NCI-H524 treated with DMSO at 0.1 percent for 48 hours (cell line): ENCODE measurements at places on chromosomes 12 and 14.

DNA sequence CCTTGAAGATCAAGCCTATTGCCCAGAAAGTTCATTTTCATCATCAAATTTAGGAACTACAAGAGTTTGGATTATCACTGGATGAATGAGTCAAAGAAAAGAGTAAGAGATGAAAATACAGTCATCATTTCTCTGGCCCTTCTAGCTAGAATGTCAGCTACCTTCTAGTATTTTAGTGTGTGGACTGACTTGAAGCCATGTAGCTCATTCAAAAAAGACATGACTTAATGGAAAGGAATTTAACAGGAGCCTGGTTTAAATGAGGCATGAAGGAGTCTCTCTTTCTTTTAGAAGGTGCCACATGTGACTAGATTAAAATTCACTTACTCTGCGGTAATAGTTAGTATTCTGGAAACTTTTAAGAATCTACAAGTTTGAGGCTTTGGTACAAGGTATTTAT is 7.1 kb downstream of the PTHLH start:
- no peak for DNase-seq

- DNase-seq, result no peak
Measured at GRCh38 chr12:43912859-43913258, 77.0 kb downstream of the TMEM117 start.

GRCh38 chr12:75477137-75477536 is 3.4 kb upstream of the GLIPR1 start:
- no peak for DNase-seq

DNA sequence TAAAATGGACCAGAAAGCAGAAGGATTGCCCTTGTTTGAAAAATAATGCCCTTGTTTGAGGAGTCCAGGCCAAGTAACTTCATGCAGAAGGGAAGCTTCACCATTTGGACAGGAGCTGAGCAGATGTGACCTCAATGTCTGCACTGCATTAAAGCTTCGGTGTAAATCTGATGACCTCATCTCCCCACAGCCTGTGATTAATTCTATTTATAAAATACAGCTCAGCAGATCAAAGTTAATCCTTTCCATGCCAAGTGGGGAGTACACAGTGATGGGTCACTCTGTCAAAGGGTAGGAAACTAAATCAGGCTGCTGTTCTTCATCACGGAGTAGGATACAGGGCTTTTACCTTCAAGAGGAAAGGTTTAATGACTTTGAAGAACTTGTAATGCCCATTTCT is 533.7 kb downstream of the RPS29 start:
- DNase-seq, result no peak

DNA sequence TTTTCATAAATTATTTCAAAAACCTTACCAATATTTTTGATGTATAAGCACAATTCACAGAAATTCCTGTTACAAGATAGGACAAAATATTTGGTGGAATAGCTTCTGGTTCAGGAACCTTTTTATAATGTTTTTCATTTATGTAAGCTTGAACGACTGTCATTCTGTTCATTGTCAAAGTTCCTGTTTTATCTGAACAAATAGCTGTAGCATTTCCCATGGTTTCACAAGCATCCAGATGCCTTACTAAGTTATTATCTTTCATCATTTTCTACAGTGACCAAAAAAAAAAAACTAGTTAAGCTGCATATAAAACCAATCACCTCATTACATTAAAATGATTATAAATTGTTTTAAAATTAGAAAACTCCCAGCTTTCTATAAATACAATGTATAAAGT is 87.1 kb downstream of the ATP2B1 start:
- DNase-seq, result no peak

DNA sequence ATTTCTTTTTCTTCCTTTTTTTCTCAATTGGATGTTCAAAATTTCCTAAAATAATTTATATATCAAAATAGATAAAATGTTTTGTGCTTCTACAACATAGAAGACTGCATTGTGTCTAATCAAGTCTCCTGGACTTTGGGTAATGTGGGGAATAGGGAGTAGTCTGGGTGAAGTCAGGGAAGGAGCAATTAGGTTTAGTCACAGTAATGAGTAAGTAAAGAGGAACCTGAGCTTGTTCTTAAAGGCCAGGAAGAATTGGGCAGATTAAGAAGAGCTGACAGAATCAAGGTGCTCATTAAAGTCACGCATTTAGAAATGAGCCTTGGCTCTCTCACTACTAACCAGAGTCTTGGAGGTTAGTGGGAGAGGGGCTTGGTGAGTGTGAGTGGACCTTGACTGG is 233.3 kb upstream of the SSTR1 start:
- DNase-seq, result no peak

GRCh38 chr12:56521209-56521589 is 421 bp upstream of the RBMS2 start:
- DNase-seq, result no peak

DNA sequence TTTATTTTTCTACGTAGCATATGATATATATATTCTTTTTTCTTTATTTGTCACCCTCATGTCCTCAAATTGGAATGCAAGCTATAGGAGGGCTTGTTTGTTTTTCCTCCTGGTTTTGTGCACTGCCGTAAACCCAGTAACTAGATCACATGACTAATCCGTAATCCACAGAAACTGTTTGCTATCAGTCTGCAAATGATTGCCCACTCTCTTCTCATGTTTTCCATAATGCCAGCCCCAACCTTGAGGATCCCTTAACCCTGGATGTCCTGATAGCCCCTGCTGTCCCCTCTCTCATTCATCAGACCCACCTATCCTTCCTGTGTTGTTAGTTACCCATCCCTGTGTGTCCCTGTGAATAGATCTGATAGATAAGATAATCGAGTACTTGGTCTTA is 94.0 kb downstream of the TSPAN9 start:
- no peak for DNase-seq

GRCh38 chr12:113373969-113374368 is 15.6 kb downstream of the PLBD2 start:
- no peak for DNase-seq

GRCh38 chr14:79411403-79412174 is 799.7 kb downstream of the DIO2 start:
- no peak for DNase-seq

- no peak for DNase-seq
Measured at GRCh38 chr12:64706857-64707256, 52.3 kb downstream of the GNS start.

DNA sequence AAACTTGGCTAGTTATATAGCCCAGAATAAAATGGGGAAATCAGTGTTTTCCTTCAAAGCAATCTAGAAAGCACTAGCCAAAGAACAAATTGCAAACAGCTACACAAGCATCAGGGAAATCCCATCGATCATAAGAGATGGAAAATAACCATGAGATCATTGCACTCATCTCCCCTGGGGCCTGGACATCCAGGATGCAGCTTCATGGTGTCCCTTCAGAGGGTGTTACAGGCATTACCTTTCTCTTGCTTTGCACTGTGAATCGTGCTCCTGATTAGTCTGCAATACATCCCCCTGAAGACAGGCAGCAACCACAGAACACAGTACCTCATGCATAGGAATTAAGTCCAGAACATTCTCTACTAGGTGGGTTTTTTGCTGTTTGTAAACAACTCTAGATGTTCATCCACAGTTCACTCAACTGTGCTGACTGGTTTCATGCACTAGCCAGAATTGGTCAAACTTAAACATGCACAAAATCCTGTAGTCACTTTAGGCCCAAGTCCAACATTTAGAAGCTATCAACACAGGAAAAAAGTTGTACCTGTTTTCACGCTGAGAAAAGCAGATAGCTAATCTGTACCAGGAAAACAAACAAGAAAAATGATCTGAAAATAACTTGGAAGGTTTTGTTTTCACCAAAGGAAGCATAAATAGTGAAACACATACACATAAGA is 120.1 kb downstream of the ZFP36L1 start:
- DNase-seq, result no peak

DNA sequence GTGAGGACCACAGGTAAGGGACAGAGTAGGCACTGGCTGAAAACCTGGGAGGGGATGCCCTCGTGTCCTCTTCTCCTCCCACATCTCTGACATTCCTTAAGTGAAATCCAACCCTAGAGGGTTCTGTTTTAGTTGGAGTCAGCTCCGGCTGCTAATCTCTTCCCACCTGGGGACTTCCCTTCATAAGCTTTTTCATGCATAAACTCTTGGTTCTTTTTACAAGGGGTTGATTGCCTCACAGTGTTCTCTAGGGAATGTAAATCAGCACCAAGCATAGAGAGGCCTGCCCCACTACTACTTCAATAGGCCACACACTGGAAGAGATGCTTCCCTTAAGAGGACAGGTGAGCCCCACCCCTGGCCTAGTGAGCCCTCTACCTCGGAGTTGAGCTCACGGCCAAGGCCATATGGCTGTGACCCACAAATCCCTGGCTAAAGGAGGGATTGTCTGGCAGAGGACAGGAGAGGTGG is 3.2 kb upstream of the SYNDIG1L start:
- DNase-seq, result no peak

DNA sequence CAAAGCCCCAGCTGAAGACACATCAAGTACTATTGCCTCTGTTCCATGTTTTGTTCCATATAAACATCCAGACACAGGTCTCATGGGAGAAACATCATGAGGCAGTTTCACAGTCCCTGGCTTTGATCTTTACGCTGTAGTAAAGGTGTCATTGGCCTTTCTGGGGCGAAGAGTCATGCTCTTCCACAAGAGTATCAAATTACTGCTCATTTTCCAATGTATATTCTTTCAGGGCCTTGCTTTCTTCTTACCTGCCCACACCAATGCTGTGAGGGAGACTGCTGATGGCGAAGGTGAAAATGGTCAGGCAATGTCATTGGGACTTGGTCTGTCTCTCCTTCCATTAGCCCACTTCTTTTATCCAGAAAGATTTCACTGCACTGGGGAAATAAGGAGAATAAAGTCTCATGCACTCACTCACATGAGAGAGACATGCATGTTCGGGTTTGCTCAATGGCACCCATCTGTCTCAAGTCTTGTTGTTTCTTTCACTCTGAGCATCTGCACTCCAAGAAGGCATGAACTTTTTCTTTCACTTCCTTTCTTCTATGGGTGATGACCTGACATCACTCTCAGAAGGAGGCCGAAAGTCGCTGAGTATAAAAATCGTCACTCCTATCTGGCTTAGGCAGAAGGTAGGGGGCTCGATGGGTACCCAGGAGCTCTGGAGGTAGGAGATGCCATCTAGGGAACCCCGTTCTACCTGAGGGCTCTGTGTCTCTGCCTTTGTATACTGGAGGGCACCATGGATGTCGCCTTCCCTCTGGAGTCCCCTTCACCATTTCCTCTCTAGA is 1.3 kb upstream of the JDP2 start:
- DNase-seq, result no peak

DNA sequence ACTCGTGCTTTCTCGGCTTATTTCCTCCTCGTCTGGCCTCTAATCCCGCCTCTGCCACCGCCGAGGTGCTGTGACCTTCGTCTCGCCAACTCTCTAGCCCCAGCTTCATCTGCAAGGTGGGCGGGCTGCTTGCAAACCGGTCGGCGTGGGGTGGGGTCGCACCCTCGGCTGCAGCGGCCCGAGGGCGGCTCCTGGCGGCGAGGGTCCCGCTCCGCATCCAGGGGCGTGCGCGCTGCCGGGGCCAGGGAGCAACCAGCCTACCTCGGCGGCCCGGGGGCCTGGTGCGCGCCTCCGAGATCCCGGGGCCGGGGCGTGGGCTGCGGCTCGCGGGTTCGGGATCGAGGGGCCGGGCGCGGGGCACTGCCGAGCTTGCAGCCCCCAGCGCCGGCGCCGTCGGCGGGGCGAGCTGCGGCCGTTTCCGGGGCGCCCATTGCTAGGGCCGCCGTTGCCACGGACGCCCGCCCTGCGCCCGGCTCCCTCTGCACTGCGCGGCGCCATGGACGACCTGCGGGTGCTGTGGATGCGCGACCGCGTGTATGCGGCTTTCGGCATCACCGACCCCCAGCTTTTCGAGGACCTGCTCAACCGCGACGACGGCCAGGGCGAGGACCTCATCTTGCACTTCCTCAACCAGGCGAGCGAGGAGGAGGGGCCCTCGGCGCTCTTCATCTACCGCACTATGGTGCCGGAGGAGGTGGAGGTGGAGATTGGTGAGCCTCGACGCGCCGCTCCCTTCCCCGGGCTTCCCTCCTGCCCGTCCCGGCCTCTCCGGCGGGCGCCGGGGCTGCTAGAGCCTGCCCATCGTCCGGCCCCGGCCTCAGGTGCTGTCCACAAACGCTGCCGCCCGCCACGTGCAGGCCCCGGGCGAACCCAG is at the start of gene DNAH10:
TSS of gene DNAH10 (plus strand) at position 461 of the 874 bp plus-strand sequence. CDS start at position 497, 36 bp downstream.
- no peak for DNase-seq

GRCh38 chr14:92729634-92730358 is 18.6 kb downstream of the LGMN start:
- no peak for DNase-seq

GRCh38 chr14:100662879-100663760 is 63.6 kb upstream of the DLK1 start:
- peak; percentile 46 for DNase-seq

DNA sequence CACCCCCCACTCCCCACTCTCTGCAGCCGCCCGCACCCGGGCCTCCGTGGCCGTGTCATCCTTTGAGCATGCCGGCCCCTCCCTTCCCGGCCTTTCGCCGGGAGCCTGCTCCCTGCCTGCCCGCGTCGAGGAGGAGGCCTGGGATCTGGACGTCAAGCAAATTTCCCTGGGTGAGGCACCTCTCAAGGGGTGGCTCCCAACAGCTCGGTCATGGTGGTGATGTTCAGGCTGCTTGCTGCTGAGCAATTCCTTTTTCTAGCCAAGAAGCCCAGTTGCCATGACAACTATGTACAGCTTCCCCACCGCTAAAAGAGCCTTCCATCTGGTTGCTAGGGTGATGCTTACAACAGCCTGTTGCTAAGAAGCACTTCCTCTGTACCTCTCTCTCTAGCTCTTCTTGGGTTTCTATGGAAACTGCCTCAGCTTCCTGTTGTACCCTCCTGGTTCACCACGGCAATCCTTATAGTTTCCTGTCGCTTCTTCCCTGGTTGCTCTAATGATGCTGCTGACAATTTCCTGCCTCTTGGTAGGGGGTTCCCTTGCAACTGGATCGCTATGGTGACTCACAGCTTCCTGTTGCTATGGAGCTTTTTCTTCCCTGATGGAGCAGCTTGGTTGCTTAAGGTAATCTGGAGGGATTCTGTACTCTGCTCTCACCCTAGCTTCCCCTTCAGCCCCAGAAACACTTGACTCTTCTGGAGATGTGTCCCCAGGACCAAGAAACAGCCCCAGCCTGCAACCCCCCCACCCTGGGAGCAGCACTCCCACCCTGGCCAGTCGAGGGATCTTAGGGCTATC is 11.0 kb downstream of the ZNF219 start:
- peak; percentile 48 for DNase-seq

DNA sequence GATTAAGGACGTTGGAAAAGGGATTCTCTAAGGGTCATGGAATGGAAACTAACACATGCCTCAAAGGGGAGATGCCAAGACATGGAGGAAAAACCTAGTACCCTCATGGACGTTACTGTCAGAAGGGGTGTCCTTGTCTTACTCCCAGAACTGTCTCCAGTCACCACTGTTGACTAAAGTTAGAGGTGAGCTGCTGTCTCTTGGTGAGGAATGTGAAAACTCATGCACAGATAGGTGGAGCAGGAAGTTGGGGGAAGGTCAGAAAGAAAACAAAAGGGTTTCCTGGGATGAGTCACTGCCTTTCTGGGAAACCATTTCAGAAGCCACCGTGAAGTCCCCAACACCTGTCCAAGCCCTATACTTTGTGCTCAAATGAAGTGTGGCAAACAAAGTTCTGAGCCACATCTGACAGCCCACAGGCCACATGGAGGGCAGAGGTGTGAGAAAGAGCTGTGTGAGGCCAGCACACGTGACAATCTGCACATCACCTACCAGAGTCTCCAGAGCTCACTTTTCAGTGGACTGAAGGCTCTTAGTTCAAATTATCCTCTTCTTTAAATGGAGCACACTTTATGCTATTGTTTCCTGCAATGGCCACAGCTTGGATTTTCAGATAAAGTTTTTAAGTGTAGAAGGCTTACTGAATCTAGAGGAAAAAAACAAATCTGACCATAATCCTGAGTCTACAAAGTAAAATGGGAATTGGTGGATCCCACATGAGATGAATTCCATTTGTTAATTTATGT is 92.9 kb upstream of the EGLN3 start:
- no peak for DNase-seq

- no peak for DNase-seq
Measured at GRCh38 chr12:3461391-3461790, 29.6 kb upstream of the PRMT8 start.
